ENCODE measurements at places on chromosomes 11 and 22. TPM values are rescaled to one million over a fixed set of nuclear protein-coding genes. Genes with fewer than 3 reads are reported as not detected.

- peaks cover 13% of the 10 kb centered on the region for H3K4me1 ChIP-seq
- H3K4me3 ChIP-seq: no peak overlapping the region
- no peak for DNase-seq
- no peaks in the 10 kb centered on the region for H3K27me3 ChIP-seq
These were observed 16.2 kb upstream of the SPTY2D1 start for GRCh38 chr11:18650353-18650752.

DNA sequence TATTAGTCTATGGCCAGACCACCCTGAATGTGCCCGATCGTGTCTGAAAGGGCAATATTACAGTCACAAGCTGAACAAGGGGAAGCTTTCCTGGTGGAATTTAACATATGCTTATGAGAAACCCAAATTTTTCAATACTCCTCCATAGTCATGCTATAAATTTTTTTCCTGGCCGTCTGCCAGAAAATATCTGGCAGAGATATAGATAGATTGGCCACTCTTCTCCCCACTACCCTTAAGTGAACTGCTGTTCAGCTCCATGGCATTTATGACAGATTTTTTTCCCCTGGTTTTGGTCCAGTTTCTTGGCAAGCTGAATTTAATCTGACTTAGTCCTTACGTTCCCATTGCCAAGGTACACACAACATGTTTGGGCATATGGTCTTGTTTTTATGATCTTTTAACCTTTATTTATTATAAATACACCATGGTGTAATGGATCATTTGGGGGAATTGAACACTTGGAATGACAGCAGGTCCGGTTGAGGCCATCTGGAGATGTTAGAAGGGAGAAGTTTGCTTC lies 328.5 kb downstream of the CNTN5 start:
- DNase-seq: no peak
- H3K4me3 ChIP-seq: no peak overlapping the region
- H3K36me3 ChIP-seq: no peaks in the 10 kb centered on the region
- H3K27me3 ChIP-seq: no peaks in the 10 kb centered on the region
- no peaks in the 10 kb centered on the region for H3K4me1 ChIP-seq

DNA sequence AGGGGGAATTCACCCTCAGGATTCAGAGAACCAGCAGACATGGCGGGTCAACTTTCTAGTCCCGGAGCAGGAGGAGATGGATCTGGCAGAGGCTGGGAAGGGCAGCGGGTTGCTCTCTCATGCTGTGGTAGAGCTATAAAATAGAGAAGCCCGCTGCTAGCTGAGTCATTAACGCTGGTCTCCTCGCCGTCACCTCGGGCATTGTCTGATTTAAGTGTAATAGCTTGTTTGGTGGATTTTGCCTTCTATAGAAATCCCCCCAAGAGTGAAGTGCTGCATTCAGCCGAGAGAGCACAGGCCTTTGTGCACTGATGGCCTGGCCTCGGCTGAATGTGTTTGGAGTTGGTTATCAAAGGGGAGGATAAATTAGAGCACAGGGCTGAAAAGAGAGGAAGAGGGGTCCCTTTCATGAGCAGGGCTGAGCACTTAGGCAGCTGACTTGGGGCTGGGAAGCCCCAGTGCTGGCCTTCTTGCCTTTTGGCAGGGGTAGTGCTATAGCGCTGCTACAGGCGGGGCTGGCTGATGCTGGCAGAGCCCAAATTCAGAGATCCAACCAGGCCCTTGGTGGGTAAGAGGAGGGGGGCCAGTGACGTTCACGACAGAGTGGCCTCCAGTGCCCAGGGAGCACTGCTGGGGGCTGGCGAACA lies 161.1 kb upstream of the CADM1 start:
- H3K4me3 ChIP-seq: no peak overlapping the region
- H3K4me1 ChIP-seq: no peaks in the 10 kb centered on the region
- no peak overlapping the region for H3K27ac ChIP-seq
- DNase-seq: no peak

DNA sequence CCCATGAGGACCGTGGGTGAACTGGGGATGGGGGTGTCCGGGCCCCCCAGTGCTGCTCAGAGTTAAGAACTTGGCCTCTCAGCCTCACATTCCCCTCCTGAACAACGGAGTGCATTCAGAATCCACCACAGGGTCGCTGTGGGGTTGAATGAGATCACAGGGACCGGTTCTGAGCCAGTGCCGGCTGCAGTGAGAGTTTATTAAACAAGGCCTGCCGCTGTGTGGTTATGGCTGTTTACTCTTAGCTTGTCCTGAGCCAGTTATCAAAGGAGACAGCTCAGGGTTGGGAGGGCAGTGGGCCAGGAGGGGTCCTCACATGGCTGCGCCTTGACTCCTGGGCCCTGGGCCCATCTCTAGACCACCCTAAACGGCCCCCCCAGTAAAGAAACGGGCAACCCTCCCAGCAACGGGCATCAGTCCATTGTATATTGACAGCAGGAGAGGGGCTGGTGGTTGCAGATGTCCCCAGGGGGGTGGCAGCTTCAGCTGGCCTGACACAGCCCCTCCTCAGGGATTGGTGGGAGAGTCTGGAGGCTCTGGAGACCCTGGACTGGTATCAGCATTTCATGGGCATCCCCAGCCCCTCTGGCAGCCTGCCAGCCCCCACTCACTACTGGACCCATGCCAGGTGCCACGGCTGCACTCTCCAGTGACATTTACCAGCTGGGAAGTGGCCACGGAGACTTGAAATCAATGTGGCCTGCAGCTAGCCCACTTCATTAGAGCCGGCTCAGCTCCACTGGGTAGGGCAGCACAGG lies 15.1 kb upstream of the CABP7 start:
- no peak for DNase-seq
- H3K27ac ChIP-seq: no peak overlapping the region
- H3K4me3 ChIP-seq: no peak overlapping the region
- H3K36me3 ChIP-seq: no peaks in the 10 kb centered on the region
- no peaks in the 10 kb centered on the region for H3K27me3 ChIP-seq

DNA sequence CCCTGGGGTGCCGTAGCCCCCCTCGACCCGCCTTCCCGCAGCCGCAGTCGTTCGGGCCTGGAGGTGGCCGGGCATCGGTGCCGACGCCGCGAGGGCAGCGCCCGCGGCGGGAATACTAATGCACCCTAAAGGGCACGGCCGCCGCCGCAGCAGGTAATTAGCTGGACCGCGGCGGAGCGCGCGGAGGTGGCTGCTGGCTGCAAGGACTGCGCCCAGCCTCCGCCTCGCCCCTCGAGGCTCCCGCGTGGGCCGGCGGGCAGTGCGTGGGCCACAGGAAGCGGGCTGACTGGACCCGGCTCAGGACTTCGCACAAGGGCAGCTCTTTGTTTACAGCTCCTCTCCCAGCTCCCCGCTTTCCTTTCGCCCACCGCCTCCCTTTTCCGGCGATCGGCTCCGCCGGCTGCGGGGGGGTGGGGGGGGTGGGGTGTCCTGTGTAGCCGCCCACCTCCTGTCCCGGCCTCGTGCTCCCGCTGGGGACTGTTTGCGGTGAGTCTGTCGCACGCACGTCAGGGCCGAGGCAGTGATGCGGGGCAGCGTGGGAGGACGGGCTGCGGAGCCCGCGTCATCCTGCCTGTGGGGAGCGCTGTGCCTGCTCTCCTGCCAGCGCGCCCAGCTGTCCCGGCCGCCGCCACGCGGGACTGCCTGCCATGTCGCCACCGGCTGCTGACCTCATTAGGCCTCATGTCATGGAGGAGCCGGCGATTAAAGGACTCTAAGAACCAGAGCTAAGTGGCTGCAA lies 53.2 kb downstream of the GRIK4 start:
- peak overlapping the region; percentile 11 for H3K27ac ChIP-seq
- DNase-seq: no peak
- H3K4me3 ChIP-seq: no peak overlapping the region
- peaks cover 36% of the 10 kb centered on the region for H3K27me3 ChIP-seq
- H3K4me1 ChIP-seq: peaks cover 13% of the 10 kb centered on the region
- no peaks in the 10 kb centered on the region for H3K36me3 ChIP-seq

DNA sequence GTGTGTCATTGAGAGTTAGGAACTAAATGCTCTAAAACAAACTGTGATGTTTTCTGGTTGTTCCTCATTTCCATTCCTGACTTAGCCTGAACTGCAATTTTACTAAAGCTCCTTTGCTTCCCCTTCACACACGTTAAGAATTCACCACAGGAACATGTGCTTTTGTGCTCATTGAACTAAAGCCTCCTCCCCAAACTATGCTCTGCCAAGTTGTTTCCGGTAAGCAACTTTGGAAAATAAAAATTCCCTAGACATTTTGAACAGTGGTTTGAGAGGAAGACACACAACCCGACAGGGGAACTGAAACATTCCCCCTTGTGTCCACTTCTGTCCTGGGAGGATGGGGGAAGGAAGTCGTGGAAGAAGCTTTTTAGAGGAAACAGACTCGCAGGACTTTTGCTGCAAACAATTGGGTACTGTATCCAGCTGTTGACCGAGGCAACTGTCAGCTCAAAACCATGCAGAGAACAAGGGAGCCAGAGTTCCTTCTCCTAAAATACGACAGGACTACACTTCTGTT lies 66.9 kb downstream of the GAB2 start:
- peak overlapping the region; percentile 60 for H3K4me3 ChIP-seq
- H3K27me3 ChIP-seq: peaks cover 5% of the 10 kb centered on the region
- peaks cover 75% of the 10 kb centered on the region for H3K4me1 ChIP-seq
- H3K27ac ChIP-seq: peak overlapping the region; percentile 92
- DNase-seq: no peak

- no peak overlapping the region for H3K4me3 ChIP-seq
- no peaks in the 10 kb centered on the region for H3K36me3 ChIP-seq
- H3K4me1 ChIP-seq: no peaks in the 10 kb centered on the region
- H3K27me3 ChIP-seq: no peaks in the 10 kb centered on the region
These were observed 257.5 kb upstream of the MTNR1B start for GRCh38 chr11:92711926-92712325.

DNA sequence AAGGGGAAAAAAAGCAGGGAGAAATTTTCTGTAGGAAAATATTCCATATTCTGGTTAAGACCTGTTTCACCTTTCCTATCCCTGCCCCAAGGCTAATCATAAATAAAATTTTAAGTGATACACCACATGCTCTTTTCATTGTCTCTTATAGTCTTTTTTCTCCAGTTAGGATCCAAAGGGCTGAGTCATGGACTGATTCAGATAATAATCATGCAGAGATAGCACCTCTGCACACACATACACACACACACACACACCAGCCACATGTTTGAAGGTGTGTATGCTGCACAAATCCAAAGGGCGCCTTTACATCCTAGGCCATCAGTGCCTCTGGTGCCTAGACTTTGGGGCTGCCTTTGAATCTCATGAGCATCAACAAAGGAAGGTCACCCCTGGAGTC lies 35.5 kb upstream of the CWF19L2 start:
- DNase-seq: no peak
- H3K27me3 ChIP-seq: peaks cover 2% of the 10 kb centered on the region
- no peaks in the 10 kb centered on the region for H3K36me3 ChIP-seq
- H3K4me3 ChIP-seq: no peak overlapping the region
- no peak overlapping the region for H3K27ac ChIP-seq

DNA sequence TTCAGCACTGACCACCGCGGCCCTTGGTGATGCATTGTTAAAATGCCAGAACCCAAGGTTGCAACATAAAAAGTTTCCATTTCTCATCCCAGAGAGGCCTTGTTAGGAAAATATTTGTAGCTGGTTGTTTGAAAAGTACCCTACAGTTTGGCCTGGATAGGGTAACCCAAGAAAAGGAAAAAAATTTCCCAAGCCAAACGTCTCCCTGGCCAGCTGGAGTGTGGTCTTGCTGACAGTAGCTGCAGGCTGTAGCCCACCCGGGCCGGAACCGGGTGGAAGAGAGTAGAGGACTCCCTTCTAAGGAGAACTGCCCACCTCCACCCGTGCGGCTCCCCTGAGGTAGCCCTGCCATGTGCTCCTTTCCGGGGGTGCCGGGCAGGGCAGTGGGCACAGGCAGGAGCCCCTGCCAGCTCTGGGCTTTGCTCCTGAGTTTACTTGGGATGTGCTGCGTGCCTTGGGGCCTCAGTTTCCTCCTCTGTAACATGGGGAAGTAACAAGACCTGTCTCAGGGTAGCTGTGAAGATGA lies 38.5 kb downstream of the IGHMBP2 start:
- H3K4me3 ChIP-seq: no peak overlapping the region
- no peak overlapping the region for H3K27ac ChIP-seq
- no peaks in the 10 kb centered on the region for H3K27me3 ChIP-seq
- H3K4me1 ChIP-seq: no peaks in the 10 kb centered on the region

- no peaks in the 10 kb centered on the region for H3K4me1 ChIP-seq
- H3K36me3 ChIP-seq: no peaks in the 10 kb centered on the region
- H3K27me3 ChIP-seq: no peaks in the 10 kb centered on the region
- DNase-seq: no peak
- no peak overlapping the region for H3K4me3 ChIP-seq
These were observed 45.8 kb downstream of the HEPHL1 start for GRCh38 chr11:94066901-94067429.

DNA sequence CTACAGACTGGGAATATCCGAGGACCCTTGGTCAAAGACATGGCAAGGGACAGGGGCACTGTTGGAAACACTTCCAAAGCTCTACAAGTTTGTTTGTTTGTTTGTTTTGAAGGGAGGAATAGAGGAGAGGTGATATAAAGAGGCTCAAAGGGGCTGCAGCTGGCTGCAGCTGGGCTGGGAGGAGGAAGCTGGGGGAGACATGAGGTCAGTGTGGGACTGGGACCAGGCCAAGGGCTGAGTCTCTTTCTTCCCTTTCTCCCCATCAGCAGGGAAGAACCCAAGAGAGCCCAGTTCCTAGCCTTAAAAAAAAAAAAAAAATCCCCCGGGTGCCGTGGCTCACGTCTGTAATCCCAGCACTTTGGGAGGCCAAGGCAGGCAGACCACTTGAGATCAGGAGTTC lies 5.0 kb downstream of the RHOG start:
- DNase-seq: no peak
- H3K27ac ChIP-seq: peak overlapping the region; percentile 79
- H3K27me3 ChIP-seq: no peaks in the 10 kb centered on the region
- peaks cover 80% of the 10 kb centered on the region for H3K4me1 ChIP-seq
- H3K4me3 ChIP-seq: peak overlapping the region; percentile 96

- H3K4me3 ChIP-seq: no peak overlapping the region
- H3K27ac ChIP-seq: no peak overlapping the region
- H3K36me3 ChIP-seq: no peaks in the 10 kb centered on the region
- H3K27me3 ChIP-seq: peaks cover 6% of the 10 kb centered on the region
These were observed 4.9 kb upstream of the CCDC34 start for GRCh38 chr11:27367881-27368280.

GRCh38 chr22:26853495-26853894 lies 196.1 kb downstream of the MIAT start:
- H3K4me1 ChIP-seq: no peaks in the 10 kb centered on the region
- no peak overlapping the region for H3K27ac ChIP-seq
- no peaks in the 10 kb centered on the region for H3K36me3 ChIP-seq

GRCh38 chr11:55967914-55968313 lies 1.8 kb downstream of the OR10AG1 start:
- no peak for DNase-seq
- H3K27me3 ChIP-seq: no peaks in the 10 kb centered on the region
- no peaks in the 10 kb centered on the region for H3K4me1 ChIP-seq
- no peaks in the 10 kb centered on the region for H3K36me3 ChIP-seq
- no peak overlapping the region for H3K27ac ChIP-seq

The CRYBB1 gene
- total RNA-seq: not detected

The LYVE1 gene
- not detected for total RNA-seq

The OR52I2 gene
- total RNA-seq: not detected
